Stimulated activated naive CD4-positive, alpha-beta T cell treated with Interleukin-2 at 50 U/mL for 16 hours (primary cell): ENCODE measurements at places on chromosomes 5 and 9.

DNA sequence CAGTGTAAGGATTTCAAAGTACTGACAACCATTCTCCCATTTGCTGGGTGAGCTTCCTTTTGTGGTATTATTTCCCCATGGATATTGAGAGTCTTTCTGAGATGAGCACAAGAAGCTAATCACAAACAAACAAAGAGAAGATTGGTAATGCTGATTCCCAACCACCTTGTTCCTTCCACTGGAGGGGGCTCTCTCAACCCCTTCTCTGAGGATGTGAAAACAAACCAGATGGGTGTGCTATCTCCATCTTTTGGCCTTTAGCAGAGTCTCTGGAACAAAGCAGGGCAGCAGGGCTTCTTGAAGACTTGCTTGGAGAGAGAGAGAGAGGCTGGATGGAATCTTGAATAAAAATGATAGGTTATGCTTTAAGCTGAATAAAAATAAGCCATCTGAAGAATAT, 576.7 kb upstream of the ZNF462 start:
- no peak for DNase-seq

DNA sequence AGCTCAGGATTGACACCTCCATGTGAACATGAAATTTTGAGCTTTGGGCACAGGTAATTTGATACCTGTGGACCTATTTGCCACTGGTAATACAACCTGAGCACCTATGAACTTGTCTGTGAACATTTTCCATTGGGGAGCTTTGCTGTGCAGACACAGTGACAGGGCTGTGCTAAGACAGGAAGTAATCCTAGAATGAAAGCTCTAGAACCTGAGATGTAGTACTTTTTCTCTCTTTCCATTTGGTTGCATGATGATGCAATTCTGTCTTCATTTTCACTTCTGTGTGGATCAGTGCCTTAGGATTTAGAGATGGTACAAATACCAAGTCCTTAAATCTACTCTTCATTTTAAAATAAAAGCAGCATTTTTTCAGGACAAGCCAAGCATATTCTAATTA, 216.9 kb downstream of the NR3C1 start:
- no peak for DNase-seq

DNA sequence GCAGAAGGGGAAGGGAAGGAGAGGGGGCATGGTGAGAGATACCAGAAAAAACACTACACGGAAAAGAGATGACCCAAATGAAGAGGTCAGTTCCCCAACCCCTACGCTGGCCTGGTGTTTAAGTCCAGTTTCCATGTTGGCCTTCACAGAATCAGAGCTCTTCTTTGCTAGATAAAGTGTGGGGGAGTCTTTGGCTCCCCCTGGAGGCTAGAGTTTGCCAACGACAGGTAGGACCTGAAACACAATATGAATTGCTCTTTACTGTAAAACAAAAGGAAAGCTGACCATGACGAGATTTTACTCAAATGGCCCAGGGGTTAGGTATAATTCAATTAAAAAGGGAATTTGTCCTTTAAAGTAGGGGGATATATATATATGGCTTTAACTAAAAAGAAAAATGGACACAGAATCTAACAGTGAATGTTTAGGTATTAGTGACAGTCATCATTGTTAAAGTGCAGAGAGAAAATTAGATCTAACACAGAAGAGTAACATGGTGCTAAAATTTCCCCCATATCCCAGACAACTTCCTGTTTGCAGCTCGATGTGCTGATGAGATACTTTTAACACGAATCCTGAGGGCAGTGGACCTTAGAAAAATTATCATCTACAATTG, 92.0 kb downstream of the SV2C start:
- DNase-seq, result peak; percentile 28

- DNase-seq, result no peak
Observed at GRCh38 chr5:34047774-34048572, 5.0 kb upstream of the C1QTNF3 start.

DNA sequence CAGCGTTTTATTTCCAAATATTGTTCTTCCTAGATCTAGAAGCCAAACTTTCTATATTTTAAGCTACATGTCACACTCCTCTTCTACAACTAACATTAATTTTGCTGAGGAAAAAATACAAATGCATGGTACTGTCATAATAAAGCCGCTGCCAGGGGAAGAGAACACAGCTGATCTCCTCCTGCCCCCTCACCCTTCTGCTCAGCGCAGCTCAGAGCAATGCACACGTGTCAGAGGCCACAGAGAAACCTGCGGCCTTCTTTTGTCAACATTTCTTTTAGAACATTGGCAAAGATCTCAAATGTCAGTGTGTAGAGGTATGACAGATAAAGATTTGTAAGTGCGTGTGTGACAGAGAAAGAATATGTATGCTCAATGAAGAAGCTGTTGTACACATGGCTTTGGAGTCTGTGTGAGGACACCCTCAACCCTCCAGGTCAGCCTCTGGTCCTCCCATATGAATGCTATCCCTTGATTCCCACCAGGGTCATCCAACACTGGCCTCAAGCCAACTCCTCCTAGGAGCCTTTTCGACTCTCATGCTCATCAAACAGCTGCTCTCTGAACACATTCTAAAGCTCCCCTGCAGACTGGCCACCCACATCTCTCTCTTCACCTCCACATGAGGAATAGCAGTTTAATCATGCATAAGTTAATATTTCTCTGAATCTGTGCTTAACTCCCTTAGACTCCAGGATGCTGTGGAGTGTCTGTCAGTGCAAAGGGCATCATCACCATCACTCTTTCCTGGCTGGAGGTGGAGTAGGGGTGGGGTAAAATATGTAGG, 40.9 kb downstream of the TAS2R1 start:
- DNase-seq, result no peak

- DNase-seq, result no peak
Observed at GRCh38 chr5:172015346-172015745, 8.9 kb upstream of the FBXW11 start.

GRCh38 chr5:55410845-55411244, 103.1 kb downstream of the MTREX start:
- DNase-seq, result no peak

DNA sequence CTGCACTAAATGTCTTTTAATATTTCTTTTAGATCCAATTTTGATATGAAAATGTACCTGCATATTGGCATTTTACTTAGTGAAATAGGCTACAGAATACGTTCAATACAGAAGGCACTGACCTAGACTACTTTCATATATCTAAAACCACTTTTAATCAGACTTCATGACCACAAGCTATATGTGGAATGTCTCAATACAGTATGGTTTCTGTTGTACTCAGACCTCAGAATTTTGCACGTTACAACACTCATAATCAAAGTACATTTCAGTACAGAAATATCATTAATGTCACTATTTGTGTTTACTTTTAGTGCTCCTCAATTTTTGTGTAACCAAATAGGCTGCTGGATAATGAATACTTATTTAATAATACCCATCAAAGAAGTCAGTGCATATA, 74.8 kb downstream of the MEF2C start:
- DNase-seq, result no peak

DNA sequence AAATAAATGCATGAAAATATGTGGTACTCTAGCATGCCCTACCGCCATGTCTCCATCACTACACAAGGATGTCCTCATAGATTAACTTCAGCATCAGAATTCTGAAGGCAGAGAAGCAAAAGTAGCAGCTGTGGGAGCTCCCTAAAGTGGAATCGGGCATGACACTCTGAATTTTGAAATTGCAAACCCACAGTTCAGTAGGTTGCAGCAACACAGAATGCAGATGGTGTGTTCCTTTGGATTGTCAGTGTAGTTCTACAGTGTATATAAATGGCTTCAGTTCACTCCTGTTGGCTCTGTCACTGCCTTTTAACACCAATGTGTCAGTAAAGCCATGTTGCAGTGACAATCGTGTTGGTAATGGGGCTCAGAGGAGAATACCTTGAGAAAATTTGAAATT, 973.6 kb upstream of the WWC1 start:
- no peak for DNase-seq

DNA sequence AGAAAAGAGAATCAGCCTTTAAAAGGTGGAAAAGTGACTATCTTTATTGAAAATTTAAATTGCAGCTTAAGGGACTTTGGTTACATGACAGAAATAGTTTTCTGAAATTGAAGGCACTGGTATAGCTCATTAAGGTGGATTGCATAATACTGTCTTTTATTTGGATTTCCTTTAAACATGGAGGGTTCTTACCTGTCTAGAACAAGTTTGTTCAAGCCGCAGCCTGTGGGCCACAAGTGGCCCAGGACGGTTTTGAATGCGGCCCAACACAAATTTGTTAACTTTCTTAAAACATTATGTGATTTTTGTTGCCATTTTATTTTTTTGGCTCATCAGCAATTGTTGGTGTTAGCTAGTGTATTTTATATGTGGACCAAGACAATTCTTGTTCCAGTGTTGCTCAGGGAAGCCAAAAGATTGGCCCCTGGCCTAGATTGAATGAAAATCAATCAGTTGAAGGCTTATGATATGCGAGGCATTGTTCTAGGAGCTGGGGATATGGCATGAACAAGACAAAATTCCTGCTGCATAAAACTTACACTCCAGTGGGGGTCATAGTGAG, 18.0 kb downstream of the NNT start:
- no peak for DNase-seq

DNA sequence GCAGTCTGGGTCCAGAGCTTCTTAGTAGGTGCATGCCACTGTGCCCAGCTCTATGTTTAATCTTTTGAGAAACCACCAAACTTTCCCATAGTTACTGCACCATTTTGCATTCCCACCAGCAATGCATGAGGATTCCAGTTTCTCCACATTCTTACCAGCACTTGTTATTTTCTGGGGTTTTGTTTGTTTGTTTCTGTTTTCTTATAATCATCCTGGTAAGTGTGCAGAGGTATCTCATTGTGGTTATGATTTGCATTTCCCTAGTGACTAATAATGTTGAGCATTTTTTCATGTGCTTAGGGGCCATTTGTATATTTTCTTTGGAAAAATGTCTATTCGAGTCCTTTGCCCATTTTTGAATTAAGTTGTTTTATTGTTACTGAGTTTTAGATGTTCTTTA, 11.4 kb downstream of the FOXE1 start:
- DNase-seq, result no peak

DNA sequence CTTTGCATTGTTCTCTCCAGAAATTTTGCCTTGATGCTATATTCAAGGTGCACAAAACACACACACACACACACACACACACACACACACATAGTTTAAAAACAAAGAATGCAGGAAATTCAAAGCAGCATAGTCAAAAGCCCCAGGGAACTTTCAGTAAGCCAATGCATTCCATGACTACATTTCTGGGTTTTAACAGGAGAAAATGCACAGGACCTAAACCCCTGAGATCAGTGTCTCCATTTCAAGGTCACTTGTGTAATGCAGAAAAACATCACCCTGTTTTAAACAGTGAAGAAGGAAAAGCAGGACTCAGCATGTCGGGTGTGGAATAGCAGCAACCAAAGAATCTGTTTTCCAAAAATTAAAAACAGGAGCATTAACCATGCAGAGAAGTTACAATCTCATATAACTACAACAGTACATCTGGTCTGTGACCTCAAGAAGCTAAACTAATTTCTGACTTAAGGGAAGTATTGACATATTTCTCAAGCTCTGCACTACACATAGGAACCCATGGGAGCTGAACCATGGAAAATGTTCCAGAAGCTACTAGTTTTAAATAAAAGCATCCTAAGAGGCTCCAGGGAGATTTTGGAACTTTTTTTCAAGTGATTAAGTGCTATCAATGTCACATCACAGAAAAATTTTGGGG, 296.7 kb downstream of the HINT1 start:
- no peak for DNase-seq

DNA sequence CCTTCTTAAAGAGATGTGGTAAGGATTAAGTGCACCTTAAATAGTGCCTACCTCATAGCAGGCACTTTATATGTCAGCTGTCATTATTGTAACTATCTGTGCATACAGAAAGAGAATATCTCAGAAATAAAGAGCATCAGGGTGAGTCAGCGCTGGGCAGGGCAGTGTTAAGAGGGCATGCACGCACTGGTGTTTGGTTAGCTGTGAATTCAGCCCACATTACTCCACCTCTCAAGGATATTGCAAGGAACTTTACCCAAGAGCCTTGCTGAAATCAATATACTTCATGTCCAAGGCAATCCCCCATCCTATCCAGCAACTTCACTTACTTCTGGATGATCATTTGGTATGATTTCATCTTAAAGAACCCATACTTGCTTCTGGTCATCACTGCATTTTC, 300.9 kb downstream of the NTRK2 start:
- DNase-seq, result no peak

DNA sequence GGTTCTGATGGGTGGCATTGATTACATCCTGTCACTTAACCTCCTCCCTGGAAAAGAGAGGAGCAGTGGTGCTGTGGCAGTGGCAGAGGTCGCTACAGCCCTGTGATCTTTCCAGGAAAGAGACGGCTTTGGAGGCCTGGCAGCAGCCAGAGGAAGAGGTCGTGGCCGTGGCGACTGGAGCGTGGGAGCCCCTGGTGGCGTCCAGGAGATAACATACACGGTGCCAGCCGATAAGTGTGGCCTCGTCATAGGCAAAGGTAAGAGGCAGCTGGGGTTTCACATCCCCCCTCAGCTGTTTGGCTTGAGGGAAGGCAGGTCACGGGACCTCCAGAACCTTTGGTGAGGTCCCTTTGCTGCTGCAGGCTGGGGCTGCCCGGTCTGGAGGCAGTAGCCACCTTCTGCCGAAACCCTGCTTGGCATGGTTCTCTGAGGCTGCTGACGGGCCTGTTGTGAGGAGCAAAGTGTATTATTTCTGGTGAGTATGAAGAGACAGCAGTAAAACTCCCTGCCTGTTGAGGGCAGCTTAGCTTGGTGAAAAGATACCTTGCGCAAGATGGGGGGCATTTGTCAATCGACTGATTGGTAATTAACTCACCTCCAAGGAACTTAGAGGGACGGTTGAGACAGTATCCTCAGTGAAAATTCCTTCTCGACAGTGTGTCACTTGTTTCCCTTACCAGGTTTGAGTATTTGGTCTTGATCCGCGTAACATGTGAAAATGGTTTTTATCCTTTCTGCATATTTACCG, 38.0 kb upstream of the PRDM12 start:
- DNase-seq, result no peak

DNA sequence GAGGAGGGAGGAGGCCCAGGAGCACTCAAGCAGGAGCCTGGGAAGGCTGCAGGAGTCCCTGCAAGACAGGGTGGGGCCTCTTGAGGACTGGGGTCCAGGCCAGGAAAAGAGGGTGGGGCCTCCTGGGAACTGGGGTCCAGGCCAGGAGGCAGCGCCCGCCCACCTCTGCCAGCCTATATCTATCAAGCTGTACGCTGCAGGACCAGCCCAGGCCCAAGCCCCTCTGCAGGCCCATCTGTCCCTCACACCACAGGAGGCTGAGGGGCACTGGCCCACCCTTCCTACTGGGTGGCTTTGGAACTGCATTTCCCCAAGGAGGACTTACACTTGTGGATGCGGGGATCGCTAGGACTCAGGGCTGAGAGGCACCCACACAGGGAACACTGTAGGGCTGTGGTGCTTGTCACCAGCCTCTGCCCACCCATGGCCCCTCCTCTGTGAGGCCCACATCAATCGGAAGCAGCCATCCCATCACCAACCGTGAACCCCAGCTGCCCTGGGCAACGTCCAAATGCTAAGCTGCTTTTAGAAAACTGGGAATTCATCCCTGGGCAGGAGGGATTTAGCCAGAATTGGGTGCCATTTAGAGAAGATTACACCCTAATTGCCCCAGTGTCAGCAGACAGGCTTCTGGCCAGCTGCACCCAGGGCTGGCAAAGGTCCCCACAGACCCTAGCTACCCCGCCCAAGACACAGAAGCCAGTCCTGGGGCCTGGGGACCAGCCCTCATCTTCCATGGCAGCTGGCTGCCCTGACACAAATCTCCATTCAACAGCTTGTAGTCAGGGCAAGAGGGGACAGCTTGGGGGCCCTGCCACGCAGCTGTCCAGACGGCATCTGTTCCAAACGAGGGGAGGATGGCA, 15.3 kb downstream of the BICD2 start:
- DNase-seq, result no peak

- DNase-seq, result no peak
Observed at GRCh38 chr5:14373685-14374084, 207.9 kb upstream of the OTULINL start.

- DNase-seq, result no peak
Observed at GRCh38 chr5:43233946-43234345, 41.9 kb downstream of the NIM1K start.
